B cell (primary cell): ENCODE measurements at places on chromosomes 11 and 22. TPM values are rescaled to one million over a fixed set of nuclear protein-coding genes. Genes with fewer than 3 reads are reported as not detected.

Gene SOX10
- total RNA-seq: not detected in 2 replicates

Gene TIMP3
- not detected in 2 replicates for total RNA-seq

Gene SGSM1
- 0.61 and 0.91 TPM in 2 replicates for total RNA-seq

GRCh38 chr11:2794968-2795322 lies 90.6 kb downstream of the CDKN1C start:
- H3K4me3 ChIP-seq: no peak overlapping the region
- H3K4me1 ChIP-seq: no peaks in the 10 kb centered on the region
- DNase-seq: no peak
- peaks cover 3% of the 10 kb centered on the region for H3K36me3 ChIP-seq
- no peaks in the 10 kb centered on the region for H3K27me3 ChIP-seq

GRCh38 chr11:56783448-56784041 lies 35.0 kb upstream of the OR9G4 start:
- H3K27me3 ChIP-seq: no peaks in the 10 kb centered on the region
- no peak overlapping the region for H3K27ac ChIP-seq
- H3K36me3 ChIP-seq: no peaks in the 10 kb centered on the region
- H3K4me1 ChIP-seq: no peaks in the 10 kb centered on the region
